Stromal cell of bone marrow (primary cell): ENCODE measurements at places on chromosomes 13 and 19.
A peak's percentile ranks its signal among the peaks of the same experiment; 100 is the strongest.

DNA sequence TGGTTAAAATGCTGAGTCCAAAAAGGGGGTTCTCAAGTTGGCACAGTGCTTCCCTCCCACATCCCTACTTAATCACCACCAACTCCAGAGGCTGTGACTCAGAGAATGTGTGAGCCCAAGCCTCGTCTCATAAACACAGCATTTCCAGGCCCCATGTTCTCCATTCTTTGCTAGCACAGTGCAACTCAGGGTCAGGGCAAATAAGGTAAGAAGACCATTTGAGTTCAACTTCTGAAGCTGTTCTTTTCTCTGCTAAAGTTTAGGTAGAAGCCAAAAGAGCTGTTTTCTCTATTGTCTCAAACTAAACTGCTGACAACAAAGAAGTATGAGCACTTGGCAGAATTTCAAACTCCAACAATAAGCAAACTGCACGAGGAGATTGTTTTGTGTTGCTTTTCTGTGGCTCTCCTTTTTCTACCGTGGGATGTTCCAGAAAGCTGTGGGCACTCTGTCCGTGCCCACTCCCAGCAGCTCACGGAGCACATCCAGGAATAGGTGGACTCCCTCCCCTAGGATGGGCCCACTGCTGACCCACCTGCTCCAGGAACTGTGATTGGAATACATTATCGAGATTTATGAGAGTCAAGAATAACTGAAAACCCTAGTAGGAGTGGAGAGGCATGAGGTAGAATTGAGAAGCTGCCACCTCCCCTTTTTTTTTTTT, 494.3 kb downstream of the COG6 start:
- peak; percentile 87 for DNase-seq

- DNase-seq = no peak
Observed at GRCh38 chr19:31445406-31445805, 96.2 kb upstream of the TSHZ3 start.

- DNase-seq = no peak
Observed at GRCh38 chr19:16216744-16217670, 19.3 kb downstream of the AP1M1 start.

DNA sequence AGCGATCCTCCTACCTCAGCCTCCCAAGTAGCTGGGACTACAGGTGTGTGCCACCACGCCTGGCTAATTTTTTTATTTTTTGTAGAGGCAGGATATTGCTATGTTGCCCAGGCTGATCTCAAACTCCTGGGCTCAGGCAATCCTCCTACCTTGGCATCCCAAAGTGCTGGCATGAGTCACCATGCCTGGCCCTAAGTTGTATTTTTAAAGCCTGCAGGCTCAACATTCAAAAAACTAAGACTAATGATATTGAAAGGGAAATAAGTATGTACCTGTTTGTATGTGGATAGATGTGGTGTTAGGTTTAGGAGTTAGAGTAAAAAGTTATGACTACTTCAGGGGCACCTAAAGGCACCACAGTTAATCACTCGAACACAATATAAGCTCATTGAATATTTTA, 5.4 kb upstream of the IPO5 start:
- DNase-seq = no peak

- DNase-seq = no peak
Observed at GRCh38 chr13:26589754-26590153, 32.3 kb downstream of the WASF3 start.

DNA sequence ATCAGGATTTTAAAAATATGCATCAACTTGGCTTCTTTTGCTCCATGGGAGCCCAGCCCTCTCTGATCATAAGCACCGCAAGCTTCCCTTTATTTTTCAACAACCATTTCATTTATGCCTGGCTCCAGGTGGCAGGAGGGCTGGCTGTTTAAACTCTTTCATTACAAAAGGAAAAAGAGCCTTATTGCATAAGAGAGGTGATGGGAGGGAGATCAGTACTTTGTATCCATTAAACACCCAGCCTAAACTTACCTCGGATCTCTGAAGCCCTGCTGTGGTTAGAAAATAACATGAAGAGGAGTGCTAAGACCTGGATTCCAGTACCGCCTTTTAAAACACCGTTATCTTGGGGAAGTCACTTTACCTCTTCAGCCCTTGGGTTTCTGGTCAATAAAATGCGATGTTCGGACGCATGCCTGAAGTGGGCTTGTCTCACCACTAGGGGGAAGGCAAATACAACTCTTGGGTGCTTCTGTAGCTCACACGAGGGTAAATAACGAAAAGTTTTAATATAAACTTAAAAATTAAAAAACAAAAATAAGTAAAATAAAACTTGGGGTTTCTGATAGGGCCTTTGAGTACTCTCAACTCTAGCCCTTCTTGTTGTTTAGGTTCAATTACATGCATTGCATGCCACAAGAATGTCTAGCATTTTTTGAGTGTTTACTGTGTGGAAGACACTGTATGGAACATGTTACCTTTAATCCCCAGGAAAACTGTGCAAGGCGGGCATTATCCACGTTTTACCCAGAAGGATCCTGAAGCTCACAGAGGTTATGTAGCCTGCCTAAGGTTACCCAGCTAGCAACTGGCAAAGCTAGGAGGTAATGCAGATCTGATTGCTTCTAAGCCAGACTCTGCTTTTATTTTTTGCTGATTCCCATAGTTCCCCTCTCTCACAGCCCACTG, 240.3 kb downstream of the LMO7 start:
- DNase-seq = peak; percentile 45

DNA sequence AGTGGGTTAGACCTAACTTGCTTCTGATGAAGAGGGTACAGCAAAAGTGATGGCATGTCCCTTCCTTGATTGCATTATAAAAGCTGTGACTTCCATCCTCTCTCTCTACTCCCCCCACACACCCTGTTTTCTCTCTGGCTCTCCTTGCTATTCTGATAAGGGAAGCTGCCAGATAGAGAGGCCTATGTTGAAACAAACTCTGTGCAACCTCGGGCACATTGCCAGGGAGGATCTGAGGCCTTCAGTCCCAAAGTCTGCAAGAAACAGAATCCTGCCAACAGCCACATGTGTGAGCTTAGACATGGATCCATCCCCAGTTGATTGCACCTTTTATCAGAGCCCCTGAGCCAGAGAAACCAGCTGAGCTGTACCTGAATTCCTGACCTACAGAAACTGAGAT, 44.8 kb upstream of the ARGLU1 start:
- DNase-seq = no peak

DNA sequence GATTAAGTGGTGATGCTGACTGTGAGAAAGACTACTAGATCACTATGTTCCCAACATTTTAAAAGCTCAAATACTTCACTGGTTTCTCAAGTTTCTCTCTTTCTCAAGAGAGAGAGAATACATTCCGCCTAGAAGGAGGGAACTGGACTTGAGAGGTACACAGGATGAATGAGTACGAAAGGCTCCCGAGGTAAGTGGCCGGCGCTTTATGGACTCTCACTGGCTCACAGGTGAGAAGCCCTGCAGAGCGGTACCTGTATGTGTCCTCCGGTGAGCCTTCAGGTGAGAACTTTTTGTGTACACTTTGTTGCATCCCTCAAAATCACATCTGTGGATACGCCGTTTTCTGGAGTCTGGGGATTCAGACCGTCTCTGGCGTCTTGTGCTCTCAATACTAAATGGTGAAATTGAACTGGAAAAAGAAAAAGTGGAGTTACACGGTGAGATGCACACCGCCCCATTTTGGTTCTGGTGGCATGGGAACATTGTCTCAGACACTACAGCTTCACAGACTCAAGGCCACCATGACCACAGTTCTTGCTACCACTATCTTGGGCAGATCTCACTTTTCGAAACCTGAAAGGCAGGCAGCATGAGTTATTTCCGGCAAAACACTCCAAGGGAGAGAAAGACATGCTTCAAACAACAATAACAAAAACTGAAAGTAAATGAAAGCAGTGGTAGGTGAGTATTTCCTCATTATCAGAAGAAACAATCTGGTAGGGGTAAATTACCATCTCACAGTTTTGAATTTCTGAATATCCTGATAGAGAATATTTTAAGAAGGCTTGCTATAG, 418.9 kb downstream of the KLF12 start:
- DNase-seq = no peak

DNA sequence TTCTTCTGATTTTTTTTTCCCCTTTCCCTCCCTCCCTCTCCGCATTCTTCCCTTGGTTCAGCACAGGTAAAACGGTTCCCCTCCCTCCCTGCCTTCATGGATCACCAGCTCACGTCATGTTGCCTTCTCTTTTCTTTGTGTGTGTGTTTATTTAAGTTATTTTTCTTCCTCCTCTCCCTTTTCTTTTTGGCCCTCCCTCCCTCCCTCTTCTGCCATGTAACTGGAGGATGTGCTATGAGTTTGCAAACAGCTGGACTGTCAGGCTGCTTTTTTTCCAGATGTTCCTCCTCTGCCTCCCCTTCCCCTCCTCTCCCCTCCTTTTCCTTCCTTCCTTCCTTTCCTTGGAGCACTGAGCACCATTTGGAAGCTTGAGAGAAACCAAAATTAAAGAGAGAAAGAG, 2.0 kb downstream of the LENG9 start:
- no peak for DNase-seq

DNA sequence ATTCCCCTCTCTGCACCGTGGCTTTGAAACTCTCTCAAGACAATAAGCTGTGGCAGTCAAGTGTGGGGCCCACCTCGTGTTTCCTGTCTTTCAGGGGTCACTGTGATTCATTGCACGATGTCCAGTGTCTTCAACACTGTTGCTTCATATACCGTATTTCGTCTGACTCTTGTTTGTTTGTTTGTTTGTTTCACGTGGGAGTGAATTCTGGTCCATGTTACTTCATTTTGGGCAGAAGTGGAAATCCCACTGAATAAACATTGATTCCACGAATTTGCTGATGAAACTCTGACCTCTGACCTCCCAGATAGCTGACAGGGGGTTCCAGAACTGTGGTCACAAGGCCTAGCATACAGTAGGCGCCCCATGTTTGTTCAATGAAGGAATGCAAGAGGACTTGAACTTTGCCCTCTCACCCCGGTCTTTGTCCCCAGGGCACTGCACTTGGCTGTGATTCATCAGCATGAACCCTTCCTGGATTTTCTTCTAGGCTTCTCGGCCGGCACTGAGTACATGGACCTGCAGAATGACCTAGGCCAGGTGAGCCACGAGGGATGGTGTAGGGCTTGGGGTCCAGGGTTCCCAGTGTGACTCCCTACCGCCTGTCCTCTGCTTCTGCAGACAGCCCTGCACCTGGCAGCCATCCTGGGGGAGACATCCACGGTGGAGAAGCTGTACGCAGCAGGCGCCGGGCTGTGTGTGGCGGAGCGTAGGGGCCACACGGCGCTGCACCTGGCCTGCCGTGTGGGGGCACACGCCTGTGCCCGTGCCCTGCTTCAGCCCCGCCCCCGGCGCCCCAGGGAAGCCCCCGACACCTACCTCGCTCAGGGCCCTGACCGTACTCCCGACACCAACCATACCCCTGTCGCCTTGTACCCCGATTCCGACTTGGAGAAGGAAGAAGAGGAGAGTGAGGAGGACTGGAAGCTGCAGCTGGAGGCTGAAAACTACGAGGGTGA, 5.1 kb downstream of the NFKBIB start:
- DNase-seq = no peak

DNA sequence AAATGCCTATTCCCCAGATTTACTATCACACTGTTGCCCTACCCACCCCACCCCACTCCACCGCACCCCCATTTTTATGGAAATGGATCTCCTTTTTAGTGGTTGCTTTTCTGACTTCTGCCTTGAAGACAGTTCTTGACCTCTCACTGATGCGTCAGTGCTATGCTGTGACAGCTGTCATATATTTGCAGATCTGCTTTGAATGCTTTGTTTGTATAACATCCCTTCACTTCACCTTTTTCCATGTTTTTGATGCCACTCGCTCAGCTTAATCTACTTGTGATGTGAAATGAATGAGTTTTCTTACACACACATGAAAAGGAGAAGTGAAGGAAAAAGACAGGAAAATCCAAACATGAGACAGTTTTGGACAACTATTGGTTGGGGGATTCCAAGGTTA, 731.0 kb downstream of the SLITRK6 start:
- DNase-seq = no peak

DNA sequence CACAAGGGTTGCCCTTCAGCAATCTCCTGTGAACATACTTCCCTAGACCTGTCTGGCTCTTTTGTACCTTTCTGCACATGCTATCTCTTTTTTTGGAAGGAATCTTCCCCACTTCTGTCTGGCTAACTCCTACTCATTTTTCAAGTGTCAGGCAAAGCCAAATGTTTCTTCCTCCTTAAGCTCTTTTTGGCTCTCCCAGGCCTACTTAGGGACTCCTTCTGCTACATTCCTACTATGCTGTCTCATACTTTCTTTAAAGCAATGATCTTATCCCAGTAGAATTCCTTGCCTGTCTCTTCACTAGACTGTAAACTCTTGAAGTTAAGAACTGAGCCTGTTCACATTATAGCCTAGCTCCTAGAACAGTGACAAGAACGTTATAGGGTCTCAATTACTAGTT, 114.9 kb upstream of the WASF3 start:
- peak; percentile 43 for DNase-seq

DNA sequence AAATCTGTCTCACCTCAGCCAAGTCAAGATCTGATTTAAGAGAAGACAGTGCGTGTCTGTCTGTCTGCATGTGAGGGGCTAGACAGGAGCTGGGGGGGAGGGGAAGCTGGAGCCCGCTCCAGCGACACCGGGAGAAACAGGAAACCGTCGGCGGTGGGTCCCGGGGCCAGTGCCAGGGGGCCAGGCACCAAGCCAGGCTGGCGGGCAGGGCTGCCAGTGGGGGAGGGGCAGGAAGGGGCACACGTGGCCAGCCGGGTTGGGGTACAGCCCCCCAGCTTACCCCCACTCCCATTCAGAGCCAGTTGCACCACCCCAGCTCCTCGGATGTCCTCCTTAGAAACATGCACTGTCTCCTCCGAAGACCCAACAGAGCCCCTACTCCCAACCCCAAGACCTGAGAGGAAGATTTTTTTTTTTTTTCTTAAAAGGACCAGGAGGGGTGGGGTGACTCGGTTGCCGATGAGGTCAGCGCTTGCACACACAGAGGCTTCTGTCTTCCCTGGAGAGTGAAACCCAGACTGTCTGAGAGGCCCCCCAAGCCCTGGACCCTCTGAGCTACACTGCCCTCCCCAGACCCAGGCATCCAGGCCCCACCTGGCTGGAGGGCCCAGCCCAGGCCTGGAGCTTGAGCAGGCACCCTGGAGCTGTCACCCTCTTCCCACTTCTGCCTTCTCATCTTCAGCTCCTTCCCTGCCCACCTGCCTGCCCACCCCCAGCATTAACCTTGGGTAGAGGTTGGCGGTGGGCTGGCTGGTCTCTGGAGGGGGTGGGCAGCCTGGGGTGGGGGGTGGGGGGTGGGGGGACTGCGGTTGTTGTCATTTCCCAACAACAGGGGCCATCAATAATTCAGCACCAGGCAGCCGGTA, 4.0 kb downstream of the ERF start:
- DNase-seq = no peak

GRCh38 chr13:100478107-100478809, 110.3 kb downstream of the GGACT start:
- no peak for DNase-seq

DNA sequence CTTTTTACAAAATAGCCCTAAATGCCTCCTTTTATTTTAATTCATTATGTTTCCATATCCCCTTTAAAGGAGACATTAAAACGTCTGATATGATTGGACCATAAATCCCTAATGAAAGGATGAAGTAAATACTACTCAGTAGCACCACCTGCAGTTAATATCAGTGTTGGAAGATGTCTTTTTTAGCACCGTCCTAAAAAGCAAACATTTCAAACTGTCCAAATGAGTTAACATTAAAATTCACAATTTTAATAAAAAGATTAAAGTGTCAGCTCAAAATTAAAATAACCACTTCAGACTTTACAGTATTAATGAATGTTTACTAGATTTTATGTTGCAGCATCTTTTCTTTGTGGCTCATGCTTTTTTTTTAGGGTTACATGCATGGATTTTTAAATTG, 12.3 kb downstream of the ZNF507 start:
- no peak for DNase-seq
